Ammon's horn (tissue), 1 donor: ENCODE measurements at places on chromosomes 5 and 9.

- DNase-seq, result no peak
Observed at GRCh38 chr9:35027860-35028259, 38.3 kb downstream of the DNAJB5 start.

- no peak for DNase-seq
Observed at GRCh38 chr9:85514256-85514655, 227.5 kb downstream of the AGTPBP1 start.

DNA sequence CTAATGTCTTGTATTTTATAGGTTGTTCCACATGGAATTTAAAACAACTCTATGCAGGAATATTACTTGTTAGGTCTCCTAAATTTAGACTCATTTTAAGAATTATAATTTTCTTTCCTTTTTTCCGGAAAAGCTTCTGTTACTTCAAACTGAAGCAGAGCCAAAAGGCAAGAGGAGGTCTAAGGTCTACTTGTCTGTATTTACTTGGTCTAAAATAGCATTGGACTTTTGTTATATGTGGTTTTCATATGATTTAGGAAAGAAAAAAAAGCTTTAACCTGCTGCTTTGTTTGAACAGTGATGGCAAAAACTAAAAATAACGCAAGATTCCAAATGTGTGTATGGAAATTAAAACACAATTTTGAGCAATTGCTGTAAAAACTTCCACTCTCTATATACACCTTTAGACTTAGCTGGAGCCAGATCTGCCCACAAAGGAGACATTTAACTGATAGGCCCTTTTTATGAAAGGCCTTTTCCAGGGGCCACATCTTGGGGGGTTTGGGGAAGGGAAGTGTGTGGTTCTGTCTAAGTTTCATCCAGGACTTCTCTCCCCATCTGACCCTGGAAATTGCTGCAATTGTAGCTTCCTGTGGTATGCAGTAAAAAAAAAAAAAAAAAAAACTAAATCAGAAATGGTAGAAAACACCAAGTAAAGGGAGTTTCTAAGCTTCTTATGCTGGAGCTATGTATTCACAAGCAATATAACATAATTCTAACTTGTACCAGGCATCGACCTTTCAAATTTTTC, 307.7 kb upstream of the MEF2C start:
- DNase-seq, result no peak

DNA sequence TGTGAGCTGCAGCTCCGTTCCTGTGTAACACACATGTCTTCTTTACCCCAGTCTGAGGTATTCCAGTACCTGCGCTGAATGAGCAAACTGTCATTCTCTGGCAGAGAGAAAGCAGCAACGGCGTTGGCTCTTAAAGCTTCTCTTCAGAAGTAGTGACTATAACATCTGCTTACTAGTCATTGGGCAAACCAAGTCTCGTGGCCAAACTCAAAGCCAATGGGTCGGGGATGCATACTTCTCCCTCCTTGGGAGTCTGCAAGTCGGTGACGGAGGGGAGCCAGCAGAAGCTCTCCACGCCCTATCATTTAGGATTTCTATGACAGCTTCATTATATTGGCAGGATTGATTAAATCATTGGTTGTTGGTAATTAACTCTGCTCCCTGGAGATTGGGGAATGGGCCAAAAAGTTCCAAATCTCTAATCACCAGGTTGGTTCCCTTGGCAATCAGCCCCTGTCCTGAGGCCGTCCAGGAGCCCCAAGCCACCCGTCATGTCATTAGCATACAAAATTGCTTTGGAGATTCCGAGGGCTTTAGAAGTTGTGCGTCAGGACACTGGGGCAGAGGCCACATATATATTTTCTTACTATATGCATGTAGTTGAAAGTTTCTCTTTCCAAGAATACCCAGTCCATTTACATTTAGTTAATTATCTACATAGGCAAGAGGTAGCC, 44.9 kb downstream of the ZNF354A start:
- no peak for DNase-seq

DNA sequence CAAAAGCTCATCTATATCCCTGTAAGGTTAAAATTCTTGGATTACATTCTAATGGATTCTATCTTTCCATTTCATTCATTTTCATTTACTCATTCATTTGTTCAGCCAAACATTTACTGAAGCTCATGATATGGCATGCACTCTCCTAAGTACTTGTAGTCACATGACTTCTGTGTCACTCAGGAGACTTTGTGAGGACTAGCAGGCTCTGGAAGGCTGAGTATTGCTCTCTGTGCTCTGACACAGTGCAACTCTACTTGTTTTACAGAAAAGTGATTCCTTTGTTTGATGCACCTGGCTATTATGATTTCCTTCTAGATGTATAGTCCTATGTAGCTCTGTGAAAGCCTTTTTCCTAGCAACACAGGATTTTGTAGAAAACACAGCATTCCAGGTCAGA, 53.0 kb downstream of the YIPF5 start:
- DNase-seq, result no peak

- no peak for DNase-seq
Observed at GRCh38 chr5:172145870-172146747, 41.9 kb downstream of the STK10 start.

DNA sequence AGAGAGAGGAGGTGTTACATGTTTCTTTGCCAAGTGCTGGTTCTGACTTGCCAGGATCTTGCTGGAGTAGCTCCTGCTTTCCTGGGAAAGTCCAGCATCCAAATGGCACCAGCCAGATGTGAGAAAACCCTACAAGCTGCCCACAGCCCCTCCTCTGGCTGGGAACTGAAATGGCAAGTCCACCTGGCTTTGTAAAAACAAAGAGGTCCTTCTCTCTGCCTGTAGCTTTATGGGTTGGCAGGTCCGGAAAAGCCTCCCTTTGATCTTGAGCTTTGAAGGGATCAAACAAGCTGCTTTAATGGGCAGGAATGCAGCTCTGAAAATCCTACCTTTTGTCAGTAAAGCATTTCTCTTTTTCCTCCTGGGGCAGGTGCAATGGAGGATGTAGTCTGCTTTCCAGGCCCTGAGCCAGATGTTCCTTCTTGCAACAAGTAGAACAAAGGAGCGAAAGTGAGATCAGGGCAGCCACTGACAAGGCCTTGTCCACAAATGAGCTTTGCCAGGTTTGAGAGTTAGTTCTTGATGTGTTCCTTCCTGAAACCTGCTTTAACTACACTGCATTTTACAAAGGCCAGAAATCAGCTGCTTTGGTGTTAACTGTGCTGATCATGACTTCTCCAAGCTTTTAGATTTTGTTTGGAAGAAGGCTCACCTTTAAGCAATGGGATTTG, 456.7 kb downstream of the ZNF608 start:
- peak; percentile 41 for DNase-seq

DNA sequence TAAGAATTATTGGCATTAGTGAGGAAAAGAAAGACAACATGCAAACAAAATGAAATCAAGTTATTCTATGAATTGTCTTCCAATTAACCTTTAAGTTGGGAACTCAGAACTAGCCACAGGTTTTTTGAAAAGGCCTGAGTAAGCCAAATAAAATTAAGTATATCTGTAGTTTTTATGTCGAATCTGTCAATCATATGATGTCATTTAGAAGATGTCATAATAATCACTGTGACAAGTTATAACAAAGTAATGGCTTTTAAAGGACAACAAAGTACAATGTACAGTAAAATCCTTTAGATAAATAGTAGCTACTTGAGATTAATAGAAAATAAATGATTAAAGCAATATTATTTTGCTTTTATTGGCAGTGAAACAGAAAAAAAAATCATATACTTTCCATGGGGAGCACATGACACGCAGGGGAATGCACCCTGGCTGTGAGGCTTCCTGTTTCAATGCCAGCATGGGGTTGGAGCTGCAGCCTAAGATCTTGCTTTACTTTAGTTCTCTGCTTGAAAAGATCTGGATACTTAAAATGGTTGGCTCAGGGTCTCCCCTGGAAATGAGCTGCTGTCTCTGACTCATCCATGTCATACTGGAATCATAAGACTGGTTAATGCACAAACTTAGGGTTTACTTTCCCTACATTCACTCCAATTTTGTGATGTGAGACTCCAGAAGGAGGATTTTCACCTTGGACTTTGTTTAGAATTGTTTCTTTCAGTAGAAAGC, 284.3 kb downstream of the TAF11L14 start:
- DNase-seq, result no peak

GRCh38 chr9:68470067-68470466, 70.6 kb downstream of the TMEM252 start:
- no peak for DNase-seq

DNA sequence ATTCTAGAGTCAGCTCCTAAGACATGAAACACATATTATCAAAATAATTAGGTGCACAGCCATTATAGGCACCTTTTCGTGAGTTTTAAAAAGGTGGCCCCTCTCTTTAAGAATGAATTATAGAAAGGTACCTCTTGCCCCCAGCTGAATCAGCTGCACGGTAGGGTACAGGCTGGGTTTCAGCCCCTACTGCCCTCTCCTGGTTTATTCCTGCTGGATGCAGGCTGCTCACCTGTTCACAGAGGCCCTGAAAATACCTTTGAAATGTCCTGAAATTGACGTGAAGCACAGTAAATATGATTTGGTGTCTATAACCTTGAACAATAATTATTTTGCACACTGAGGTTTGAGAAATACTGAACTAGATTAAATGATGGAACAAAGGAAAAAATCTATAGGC, 504.8 kb upstream of the SGCD start:
- DNase-seq, result no peak

DNA sequence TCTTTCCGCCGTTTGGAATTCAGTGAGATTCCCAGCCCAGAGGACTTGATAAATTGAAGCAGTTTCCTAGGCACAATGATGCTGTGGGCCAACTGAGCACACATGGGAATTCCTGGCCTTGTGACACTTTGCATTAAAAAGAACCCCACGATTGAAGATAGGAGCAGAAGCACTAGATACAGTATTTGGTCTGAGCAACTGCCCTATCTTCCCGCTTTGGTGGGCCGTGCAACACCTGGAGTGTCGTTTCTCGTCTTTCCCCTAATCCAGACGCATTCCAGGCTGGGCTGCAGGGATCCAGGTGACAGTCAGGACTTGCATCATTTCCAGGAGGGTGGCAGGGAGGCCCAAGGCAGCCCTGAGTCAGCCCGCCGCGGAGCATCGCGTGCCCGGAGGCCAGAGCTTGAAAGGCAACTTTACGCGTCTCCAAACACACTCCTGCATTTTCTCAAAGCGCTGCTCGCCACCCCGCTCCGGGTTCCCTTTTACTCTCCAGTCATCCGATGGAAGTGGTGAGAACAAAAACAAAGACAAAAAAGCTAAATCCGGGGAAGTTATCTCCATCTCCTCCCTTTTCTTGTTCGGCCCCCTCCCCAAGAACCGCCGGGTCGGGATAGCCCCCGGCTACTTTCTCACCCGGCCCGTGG, 753 bp upstream of the STC2 start:
- DNase-seq, result no peak

DNA sequence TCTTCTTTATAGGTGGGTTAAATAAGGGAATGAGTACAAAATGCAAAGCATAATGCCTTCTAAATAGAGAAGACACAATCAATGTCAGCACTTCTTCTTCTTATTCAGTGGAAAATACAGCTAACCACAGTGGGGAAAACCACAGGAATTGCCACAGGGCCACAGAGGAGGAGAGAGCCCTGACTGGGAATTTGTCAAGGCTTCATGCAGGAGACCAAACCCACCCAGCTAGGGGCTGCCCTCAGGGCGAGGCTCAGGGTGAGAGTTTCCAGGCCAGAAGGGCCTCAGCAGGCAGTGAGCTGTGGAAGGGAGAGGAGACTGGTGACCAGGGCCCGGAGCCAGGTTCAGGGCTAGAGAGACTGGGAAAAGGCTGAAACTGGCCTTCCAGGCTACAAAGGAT, 279.1 kb downstream of the MSX2 start:
- DNase-seq, result no peak

DNA sequence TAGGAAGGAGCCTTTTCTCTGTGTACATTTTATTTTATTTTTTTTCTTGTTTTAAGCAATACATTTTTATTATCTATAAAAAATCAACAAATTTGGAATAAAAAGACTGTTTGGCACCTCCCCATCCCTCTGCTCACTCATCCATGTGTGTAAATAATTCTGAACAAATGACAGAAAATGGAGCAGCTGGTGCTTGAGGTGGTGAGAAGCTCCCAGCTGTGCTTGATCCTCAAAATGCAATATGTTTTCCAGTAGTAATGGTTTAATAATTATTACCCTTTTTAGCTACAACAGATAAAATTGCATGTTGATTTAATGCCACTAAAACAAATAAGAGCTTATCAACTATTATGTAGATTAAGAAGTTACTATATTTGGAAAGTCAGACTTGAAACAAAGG, 132.5 kb downstream of the CDH18 start:
- peak; percentile 24 for DNase-seq

DNA sequence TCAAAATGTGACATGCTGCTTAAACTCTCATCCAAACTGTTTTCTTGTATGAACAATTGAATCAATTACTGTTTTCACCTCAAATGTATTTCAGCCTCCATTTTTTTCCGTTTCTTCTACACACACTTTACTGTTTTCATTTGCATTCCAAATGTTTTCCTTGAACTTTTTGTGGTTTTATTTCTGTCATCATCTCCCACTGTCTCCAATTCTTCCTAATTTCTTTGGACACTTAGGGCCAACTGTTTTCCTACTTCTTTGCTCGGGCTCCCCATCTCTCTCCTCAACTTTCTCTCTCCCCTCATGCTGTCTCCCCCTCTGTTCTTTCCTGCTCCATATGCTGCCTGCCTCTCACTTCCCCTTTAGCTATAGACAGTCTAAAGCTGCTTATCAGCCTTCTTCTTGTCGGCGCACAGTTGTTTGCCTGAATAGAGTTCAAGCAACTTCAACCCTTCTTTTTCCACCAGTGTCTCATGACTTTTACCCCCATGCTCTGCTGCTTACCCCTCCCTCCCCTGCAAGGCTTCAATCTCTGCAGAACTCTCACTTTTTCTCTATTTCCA, 443.4 kb downstream of the DTWD2 start:
- DNase-seq, result no peak

GRCh38 chr9:32442433-32442832, 58.0 kb downstream of the ACO1 start:
- DNase-seq, result no peak
